ENCODE measurements at places on chromosomes 1 and 21. TPM values are rescaled to one million over a fixed set of nuclear protein-coding genes. Genes with fewer than 3 reads are reported as not detected.

DNA sequence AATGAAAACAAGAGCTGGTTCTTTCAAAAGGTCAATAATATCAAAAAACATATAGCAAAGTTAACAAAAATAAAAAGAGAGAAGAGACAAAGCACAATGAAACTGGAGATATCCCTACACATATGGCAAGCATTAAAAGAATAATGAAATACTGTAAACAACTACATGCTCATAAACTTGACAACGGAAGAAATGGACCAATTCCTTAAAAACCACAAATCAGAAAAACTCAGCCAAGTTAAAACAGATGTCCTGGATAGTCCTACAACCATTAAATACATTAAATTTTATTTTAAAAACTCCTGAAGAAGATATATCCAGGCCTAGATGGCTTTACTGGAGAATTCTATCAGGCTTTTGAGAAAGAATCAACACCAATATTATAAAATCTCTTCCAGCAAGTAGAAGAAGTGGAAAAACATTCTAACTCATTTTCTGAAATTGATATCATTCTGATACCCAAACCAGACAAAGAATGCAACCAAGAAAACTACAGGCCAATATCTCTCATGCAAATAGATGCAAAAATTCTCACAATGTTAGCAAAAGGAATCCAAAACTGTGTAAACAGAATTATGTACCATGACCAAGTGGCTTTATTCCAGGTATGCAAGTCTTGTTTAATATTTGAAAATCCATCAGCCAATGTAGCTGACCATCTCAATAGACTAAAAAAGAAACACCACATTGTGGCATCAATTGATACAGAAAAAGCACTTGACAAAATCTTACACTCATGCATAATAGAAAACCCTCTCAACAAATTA is 56.1 kb upstream of the LRRC7 start:
- H3K27ac ChIP-seq: no peak overlapping the region
- no peak overlapping the region for H3K4me3 ChIP-seq
- no peak for DNase-seq
- no peaks in the 10 kb centered on the region for H3K36me3 ChIP-seq
- no peaks in the 10 kb centered on the region for H3K27me3 ChIP-seq

DNA sequence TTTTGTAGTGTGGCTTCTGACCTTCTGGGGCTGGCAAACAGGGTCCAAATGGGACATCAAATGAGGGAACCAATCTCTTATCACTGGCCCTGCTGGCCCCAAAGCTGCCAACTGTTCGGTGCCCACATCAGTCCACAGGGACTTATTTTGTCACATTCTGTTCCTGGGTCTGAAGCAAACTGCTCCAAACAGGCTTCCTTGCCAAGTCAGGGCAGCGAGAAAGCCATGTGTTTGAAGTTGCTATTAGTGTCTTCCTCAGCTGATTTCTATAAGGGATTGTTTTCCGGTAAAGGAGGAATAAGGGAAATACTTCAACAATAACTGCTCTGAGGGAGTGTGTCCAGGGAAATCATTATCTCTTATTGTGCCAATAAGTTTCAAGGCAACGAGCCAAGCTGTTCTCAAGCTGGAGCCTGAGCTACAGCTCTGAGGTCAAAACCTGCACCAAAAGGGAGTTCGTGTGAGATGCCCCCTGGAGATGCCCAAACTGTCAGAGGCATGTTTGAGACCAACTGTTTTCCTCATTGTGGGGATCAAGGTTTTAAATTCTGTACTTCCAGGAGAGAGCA is 381.4 kb upstream of the PROX1 start:
- no peak for DNase-seq
- H3K4me1 ChIP-seq: no peaks in the 10 kb centered on the region
- no peaks in the 10 kb centered on the region for H3K36me3 ChIP-seq
- H3K4me3 ChIP-seq: no peak overlapping the region
- no peaks in the 10 kb centered on the region for H3K27me3 ChIP-seq
- H3K27ac ChIP-seq: no peak overlapping the region

DNA sequence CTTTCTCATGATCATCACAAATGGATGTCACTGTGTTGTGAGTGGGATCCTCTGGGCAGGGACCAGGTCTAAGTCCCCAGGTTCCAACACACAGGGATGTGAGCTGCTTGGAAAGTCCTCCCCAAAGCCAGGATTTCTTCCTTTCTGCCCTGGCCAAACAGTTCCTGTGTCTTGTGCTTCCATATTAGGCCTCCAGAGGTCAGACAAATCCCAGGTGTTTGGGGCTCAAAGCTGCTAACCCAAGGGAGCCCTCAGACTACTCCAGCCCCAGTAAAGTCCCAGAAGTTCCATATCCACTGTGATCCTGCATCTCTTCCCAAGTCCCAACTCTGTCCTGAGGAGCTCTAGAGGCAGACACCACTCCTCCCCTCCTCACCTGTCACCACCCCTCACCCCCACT is 27.7 kb upstream of the MAGOH start:
- no peaks in the 10 kb centered on the region for H3K27me3 ChIP-seq
- H3K27ac ChIP-seq: no peak overlapping the region
- H3K4me3 ChIP-seq: no peak overlapping the region
- DNase-seq: no peak

SPATA17 gene
- 0.31 TPM for total RNA-seq

DNA sequence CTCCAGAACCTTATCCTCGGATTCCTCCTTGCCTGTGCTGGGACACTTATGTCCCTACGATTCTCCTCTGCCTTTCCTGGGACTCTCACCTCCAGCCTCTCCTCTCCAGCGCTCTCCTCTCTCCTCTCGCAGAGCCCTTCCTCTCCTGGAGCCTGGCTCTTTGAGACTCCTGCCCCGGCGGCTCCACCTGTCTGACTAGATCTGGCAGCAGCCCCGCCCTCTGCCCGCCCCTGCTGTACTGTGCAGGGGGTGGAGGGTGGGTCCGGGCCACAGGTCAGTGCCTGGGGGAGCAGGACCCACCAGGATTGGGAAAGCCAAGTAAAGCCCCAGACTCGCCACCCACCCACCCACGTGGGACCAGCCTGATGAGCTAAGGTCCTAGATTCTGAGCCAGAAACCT is 1.6 kb downstream of the ELOVL1 start:
- no peak for DNase-seq
- H3K4me1 ChIP-seq: peaks cover 13% of the 10 kb centered on the region
- no peaks in the 10 kb centered on the region for H3K27me3 ChIP-seq
- H3K36me3 ChIP-seq: peaks cover 34% of the 10 kb centered on the region

DNA sequence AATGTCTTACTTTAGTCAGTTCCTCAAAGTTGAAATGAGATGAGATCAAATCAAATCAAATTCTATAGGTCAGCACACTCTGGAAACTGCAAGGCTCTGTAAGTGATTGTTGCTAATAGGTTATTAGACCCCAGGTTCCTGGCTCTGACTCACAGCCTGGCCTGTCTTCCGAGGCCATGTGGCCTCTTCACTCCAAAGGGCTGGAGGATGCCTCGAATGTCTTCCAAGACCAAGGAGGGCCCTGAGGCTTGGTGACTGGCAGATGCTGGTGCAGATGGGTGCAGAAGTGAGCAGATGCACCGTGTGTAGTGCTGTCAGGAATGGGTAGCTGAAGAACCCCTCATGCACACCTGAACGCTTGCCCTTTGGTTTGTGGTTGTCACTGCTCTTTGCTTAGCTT is 113.4 kb downstream of the MAB21L3 start:
- no peak overlapping the region for H3K4me3 ChIP-seq
- no peaks in the 10 kb centered on the region for H3K27me3 ChIP-seq
- no peaks in the 10 kb centered on the region for H3K36me3 ChIP-seq
- no peak overlapping the region for H3K27ac ChIP-seq
- no peak for DNase-seq
- no peaks in the 10 kb centered on the region for H3K4me1 ChIP-seq

KRTAP19-6 gene
- total RNA-seq: not detected

A3GALT2 gene
- not detected for total RNA-seq

GRCh38 chr1:108828074-108828961 is 28.6 kb downstream of the AKNAD1 start:
- H3K27me3 ChIP-seq: no peaks in the 10 kb centered on the region
- H3K4me1 ChIP-seq: peaks cover 4% of the 10 kb centered on the region
- H3K4me3 ChIP-seq: no peak overlapping the region
- no peak overlapping the region for H3K27ac ChIP-seq
- DNase-seq: peak; percentile 71

RGSL1 gene
- not detected for total RNA-seq

DNA sequence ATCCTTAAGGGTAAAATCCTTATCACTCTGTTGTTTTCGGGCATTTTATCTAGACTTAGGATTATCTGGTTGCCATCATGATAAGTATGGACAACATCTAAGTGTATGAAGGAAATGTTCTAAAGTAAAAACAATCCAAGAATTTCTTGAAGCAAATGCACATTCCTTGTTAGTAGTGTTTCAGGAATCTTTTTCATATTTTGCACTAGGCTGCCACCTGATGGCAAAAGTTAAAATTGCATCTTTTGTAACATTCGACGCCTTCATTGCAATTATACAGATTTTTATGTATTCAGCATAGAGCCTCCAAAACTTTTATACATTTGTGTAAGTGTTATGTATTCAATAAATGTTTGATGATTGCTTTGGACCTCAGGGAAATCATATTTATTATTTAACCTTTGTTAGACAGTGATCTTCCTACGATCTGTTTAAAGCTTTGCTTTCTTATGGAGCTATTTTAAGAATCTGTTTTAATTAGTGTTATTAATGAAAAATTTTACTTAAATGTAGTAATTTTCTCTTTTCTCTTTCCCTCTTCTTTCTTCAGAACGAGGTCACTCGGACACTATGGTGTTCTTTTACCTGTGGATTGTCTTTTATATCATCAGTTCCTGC is 49.4 kb upstream of the KIAA1614 start:
- peaks cover 6% of the 10 kb centered on the region for H3K36me3 ChIP-seq
- H3K4me1 ChIP-seq: no peaks in the 10 kb centered on the region
- no peak for DNase-seq
- H3K27me3 ChIP-seq: no peaks in the 10 kb centered on the region
- H3K4me3 ChIP-seq: no peak overlapping the region

NPR1 gene
- total RNA-seq: 5.5 TPM

IL10 gene
- 0.26 TPM for total RNA-seq

DNA sequence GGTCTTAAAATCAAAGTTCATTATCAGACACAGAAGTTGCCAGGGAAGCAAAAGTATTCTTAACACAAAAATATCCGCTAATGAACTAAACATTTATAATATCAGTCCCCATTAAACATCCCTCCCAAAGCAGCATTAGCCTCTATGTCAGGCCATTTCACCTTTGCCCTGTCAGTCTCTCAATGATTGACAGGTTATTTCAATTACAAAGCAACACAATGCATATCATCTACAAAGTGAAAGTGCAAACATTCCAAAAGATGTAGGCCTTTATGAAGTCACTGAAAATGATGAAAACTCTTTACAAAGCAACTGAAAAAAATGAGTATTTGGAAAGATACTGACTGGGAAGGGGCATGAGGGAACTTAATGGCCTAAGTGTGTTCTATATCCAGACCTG is 14.1 kb downstream of the ENAH start:
- no peak overlapping the region for H3K4me3 ChIP-seq
- no peaks in the 10 kb centered on the region for H3K27me3 ChIP-seq
- no peak for DNase-seq
- H3K4me1 ChIP-seq: no peaks in the 10 kb centered on the region

SLC45A1 gene
- 0.25 TPM for total RNA-seq

DNA sequence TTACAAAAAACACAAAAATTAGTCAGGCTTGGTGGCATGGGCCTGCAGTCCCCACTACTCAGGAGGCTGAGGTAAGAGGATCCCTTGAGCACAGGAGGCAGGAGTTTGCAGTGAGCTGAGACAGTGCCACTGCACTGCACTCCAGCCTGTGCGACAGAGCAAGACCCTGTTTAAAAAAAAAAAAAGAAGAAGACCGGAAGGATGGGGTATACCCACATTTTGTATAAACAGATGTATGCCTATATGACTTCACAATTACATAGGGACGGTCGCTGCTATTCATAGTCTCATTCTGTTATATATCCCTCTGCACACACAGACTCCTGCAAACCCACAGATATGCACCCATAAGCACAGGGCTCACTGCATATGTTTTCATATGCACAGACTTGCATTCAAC is 12.7 kb downstream of the LCK start:
- DNase-seq: no peak
- no peak overlapping the region for H3K4me3 ChIP-seq
- no peak overlapping the region for H3K27ac ChIP-seq

- H3K4me3 ChIP-seq: no peak overlapping the region
- no peaks in the 10 kb centered on the region for H3K27me3 ChIP-seq
- H3K36me3 ChIP-seq: no peaks in the 10 kb centered on the region
- DNase-seq: no peak
These were observed 289.8 kb upstream of the SNX7 start for GRCh38 chr1:98371764-98372163.

DNA sequence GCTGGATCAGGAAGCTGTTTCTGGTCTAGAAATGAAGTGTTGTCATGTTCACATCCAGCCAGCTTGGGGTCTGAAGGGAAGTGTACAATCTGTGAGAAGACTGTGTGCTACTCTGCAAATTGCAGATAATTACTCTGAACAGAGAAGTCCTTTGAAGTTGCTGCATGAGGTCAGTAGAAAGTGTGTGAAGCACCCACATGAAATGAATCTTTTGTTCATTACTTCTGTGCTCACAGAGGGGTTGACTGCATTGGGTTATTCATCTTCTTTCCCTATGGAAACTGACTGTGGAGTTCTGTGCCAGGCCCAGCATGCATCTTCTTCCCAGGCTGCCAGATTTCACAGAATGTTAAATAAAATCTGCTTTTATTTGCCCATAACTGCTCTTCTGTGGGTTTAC is 47.1 kb downstream of the CTH start:
- no peaks in the 10 kb centered on the region for H3K27me3 ChIP-seq
- H3K4me3 ChIP-seq: no peak overlapping the region
- no peak for DNase-seq
- H3K27ac ChIP-seq: no peak overlapping the region
- H3K36me3 ChIP-seq: no peaks in the 10 kb centered on the region

- no peaks in the 10 kb centered on the region for H3K36me3 ChIP-seq
- H3K4me1 ChIP-seq: no peaks in the 10 kb centered on the region
- H3K4me3 ChIP-seq: no peak overlapping the region
- no peaks in the 10 kb centered on the region for H3K27me3 ChIP-seq
- H3K27ac ChIP-seq: no peak overlapping the region
These were observed 27.5 kb upstream of the H6PD start for GRCh38 chr1:9207086-9207485.

GRCh38 chr1:219459351-219460080 is 153.4 kb downstream of the ZC3H11B start:
- H3K36me3 ChIP-seq: no peaks in the 10 kb centered on the region
- H3K27me3 ChIP-seq: no peaks in the 10 kb centered on the region
- DNase-seq: no peak
- H3K4me1 ChIP-seq: no peaks in the 10 kb centered on the region
- no peak overlapping the region for H3K4me3 ChIP-seq
- no peak overlapping the region for H3K27ac ChIP-seq

GRCh38 chr1:176539018-176539417 is 76.0 kb downstream of the PAPPA2 start:
- H3K36me3 ChIP-seq: no peaks in the 10 kb centered on the region
- no peak for DNase-seq
- H3K27me3 ChIP-seq: no peaks in the 10 kb centered on the region
- no peak overlapping the region for H3K4me3 ChIP-seq
- no peaks in the 10 kb centered on the region for H3K4me1 ChIP-seq
- no peak overlapping the region for H3K27ac ChIP-seq

- no peaks in the 10 kb centered on the region for H3K36me3 ChIP-seq
- DNase-seq: no peak
- H3K27ac ChIP-seq: no peak overlapping the region
- no peak overlapping the region for H3K4me3 ChIP-seq
- H3K4me1 ChIP-seq: no peaks in the 10 kb centered on the region
These were observed 147.9 kb upstream of the SAMSN1 start for GRCh38 chr21:14693997-14694396.

All from right lobe of liver (tissue), 6 donors.